Activated naive CD4-positive, alpha-beta T cell (primary cell): ENCODE measurements at places on chromosomes 5 and 9.

DNA sequence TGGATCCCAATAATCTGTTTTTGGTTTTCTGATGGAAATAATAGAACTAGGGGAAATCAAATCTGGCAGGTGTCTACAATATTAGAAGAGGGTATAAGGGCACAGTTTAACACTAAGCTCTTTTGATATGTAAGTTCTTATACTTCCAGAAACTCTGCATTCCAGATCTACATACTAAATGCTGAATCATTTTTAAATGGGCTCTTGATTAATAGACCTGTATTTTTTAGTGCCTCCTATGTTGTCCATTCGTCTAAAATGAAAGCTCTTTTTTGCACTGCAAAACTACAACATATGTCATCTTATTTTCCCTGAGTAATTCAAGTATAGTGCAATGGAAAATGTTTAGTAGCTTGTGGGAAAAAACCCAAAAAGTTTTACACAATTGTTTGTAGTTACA lies 44.2 kb downstream of the NR6A1 start:
- DNase-seq, result no peak

GRCh38 chr5:60960591-60960990 lies 15.6 kb downstream of the NDUFAF2 start:
- DNase-seq, result no peak

GRCh38 chr9:116543731-116544400 lies 143.2 kb upstream of the TRIM32 start:
- no peak for DNase-seq

DNA sequence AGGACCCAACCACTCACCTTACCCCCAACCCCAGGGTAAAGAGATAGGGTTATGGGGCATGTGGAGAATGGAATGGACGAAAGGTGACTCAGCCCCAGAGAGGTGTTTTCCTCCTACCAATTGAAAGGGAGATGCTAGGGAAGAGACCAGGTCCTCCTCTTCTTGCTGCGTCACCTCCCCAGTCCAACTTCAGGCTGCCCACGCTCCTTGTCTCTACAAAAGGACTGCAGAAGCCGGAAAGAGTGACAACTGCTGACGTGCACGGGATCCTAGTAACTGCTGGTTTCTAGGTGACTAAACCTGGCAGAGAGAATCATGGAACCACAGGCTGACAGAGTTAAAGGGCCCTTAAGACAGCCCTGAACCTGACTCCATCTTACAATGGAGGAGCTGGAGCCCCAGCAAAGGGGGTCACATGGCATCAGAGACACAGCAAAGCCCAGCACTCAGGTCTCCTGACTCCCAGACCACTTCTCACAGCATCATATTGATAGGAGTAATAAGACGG lies 2.2 kb downstream of the GPX3 start:
- DNase-seq, result no peak

DNA sequence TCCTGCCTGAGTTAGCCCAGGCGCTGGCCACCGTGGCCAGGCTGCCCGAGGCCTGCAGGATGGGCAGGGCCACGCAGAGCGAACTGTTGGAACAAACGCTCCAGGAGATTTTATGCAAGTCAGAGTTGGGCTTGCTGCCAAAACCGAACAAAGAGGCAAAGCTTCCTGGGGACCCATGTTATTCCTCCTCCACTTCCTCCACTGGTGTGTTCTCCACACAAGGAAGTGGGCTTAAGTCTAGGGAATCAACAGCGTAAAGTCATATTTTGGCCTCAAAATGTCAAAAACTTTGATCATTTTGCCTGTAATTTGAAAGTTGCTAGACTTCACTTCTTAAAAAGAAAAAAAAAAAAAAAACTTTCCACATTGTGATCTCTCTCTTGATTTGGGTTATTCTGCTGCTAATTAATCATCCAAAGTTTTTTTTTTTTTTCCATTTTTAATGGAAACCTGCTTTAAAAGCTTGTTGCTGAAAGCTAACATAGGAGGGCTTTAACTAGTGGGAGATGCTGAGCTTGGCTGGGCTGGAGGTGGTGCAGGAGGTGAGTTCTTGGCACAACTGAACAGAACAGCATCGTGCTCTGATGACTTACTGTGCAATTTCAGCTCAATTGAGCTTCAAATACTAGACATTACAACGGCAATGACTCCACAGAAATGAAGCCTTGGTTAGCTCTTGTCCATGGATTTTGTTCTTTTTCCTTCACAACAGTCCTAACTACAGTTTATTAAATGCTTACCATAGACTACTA lies 73.0 kb downstream of the PTPDC1 start:
- DNase-seq, result no peak

DNA sequence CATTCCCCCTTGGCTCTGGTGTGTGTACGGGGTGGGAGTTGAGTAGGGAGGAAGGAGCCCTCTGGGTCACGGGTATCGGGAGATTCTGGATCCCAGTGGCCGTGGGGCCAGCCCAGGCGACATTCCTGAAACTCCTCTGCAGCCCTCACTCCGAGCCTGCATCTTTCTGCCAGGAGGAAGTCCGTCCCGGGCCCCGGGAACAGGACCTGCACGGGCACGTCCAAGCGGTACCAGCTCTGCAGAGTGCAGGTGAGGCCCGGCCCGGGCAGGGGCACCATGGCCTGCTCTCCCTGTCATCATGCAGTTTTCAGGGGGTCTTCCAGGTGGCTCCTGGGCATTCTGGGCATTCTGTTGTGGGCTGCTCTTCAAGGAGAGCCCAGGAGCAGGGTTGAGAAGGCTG lies 3.7 kb downstream of the ADAMTSL2 start:
- DNase-seq, result no peak

- no peak for DNase-seq
Observed at GRCh38 chr9:36803961-36804360, 230.1 kb downstream of the PAX5 start.

GRCh38 chr5:93395010-93395409 lies 186.0 kb downstream of the NR2F1-AS1 start:
- DNase-seq, result no peak

DNA sequence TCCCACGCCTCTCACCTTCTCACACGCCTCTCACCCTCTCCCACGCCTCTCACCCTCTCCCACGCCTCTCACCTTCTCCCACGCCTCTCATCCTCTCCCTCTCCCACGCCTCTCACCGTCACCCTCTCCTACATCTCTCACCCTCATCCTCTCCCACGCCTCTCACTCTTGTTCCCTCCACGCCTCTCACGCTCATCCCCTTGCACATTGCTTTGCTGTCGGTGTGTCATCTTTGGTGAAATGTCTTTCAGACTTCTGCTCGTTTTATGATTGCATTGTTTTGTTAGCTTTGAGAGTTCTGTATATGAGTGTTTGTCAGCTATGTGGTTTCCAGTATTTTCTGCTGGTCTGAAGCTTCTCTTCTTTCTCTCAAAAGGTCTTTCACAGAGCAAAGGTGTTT lies 102.7 kb downstream of the EHMT1 start:
- no peak for DNase-seq

DNA sequence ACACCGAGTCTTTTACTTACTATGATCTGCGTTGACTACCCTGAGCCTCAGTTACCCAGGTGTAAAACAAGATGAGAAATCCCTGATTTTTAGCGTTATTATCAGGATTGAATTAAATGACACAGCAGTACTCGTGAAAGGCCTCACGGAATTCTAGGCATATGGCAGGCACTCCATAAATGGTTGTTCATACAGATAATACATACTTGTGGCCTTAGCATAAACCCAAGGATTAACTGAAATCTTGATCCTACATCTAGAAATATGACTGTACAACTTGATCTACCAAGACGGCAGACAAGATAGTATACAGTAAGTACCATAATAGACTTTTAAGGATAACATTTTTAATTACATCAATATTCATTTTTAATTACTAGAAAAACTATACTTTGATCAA lies 409.8 kb downstream of the BNC2 start:
- DNase-seq, result no peak

- DNase-seq, result no peak
Observed at GRCh38 chr9:99181206-99181605, 40.5 kb downstream of the ALG2 start.

DNA sequence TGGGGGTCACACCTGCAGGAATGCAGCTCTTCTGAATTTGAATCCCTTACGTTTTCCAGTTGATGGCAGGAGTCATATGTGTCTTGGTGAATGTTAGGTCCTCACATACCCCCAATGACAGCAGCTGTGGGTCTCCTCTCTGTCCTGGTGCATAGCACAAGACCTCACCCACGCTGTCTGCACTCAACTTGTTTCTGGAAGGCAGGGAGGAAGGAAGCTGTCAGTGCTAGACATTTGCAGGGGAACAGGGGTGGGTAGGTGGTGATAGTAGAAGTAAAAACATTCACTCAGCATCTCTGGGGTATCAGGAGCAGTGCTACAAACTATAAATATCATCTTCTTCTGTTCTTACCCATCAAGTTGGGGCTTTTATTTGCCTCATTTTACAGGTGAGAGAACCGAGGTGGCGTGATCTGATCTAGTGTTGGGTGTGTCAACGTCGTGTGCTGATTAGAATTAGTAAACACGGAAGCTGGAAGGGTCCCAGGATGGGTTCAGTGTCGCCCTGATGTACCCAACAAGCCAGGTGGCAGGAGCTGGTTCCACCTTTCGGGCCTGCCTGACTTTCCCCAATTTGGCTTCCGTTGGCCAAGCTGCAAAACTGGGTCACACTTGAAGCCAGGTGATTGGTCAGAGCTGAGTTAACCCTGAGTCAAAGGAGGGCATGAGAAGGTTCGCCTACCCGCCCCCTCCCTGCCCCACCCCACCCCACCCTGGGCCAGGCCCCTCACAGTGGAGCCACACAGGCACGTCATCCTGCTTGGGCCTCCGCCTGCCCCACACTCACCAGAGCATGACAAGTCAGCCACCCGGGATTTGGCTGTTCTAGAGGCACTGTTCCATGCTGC lies 15.8 kb downstream of the ERGIC1 start:
- no peak for DNase-seq

DNA sequence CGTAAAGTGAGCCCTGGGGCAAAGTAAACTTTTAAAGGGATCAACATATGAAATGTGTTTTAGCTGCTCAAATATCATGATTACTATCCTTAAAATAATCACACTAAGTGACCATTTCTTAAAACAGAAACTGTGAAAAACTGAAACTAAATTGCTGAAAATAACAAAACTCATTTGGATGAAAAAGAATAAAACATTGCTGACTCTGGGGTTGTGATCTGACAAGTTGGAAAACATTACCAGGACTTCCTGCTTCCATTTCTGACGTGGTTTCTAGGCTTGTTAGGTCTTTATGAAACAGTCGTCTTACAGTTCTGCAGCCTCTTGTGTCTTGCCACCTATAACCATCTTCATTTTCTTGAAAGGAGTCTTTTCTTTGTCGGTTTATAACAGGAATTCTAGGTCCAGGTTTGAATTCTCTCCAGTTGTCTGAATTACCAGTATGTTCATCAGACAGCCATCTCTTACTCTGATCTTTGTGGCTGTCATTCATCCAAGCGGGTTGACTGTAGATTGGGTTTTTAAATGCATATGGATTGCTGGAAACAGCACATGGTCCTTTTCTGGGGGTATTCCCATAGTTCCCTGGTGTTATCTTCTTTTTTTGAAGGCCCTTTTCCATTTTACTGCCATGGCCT lies 1.7 kb downstream of the TUT7 start:
- DNase-seq, result no peak

GRCh38 chr9:21985964-21986667 lies 8.1 kb downstream of the CDKN2A start:
- no peak for DNase-seq

DNA sequence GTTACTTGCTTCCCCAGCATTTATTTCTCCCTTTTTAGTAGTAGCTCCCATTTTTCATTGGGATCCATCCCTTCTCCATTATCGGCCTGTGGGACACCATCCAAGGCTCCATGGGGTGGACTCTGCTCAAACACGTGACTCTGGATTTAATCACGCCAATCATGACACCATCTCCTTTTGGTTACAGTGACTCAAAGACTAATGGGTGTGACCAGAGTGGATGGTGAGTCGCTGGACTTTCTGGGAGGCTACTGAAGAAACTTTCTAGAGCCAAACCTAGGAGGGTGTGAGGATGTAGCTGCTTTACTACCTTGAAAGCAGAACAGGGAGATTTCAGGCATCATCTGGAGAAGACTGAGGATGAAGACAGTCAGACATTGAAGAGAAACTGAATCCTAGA lies 93.1 kb downstream of the PJA2 start:
- DNase-seq, result no peak

DNA sequence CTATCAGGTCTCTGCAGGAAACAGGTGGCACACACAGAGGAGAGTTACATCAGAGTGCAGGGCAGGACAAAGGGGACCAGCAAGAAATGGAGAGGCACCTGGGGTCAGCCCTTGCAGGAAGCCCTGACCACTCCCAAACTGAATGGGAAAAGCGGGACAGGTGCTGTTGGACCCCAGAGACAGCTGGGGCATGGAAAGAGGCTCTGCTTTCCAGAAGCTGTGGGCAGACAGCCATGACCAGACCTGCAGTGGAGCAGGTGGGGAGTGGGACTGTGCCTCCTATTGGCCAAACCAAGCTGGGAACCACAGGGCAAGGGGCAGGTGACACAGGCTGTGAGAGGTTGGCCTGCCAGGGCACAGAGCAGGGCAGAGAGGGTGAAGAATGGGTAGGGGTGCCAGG lies 125.8 kb downstream of the BOD1 start:
- DNase-seq, result no peak

- DNase-seq, result no peak
Observed at GRCh38 chr9:11414241-11414640, 801.4 kb upstream of the PTPRD start.
